ENCODE measurements at places on chromosomes 6 and 20. TPM values are rescaled to one million over a fixed set of nuclear protein-coding genes. Genes with fewer than 3 reads are reported as not detected.

Gene ADA
- total RNA-seq, result 25.9 TPM

Gene ZNF831
- total RNA-seq, result 0.15 TPM

Gene C6orf132
- 18.9 TPM for total RNA-seq

Gene GGT7
- 9.4 TPM for total RNA-seq

Gene POLR1H
- 42.6 TPM for total RNA-seq

GRCh38 chr6:163137398-163137881 lies 277.1 kb upstream of the QKI start:
- H3K4me1 ChIP-seq, result no peaks in the 10 kb centered on the region
- no peak overlapping the region for H3K4me3 ChIP-seq
- DNase-seq, result no peak
- no peaks in the 10 kb centered on the region for H3K27me3 ChIP-seq
- no peak overlapping the region for H3K27ac ChIP-seq

GRCh38 chr6:158086054-158086503 lies 82.0 kb downstream of the SERAC1 start:
- no peaks in the 10 kb centered on the region for H3K4me1 ChIP-seq
- peaks cover 37% of the 10 kb centered on the region for H3K36me3 ChIP-seq
- H3K4me3 ChIP-seq, result no peak overlapping the region
- H3K27ac ChIP-seq, result no peak overlapping the region

GRCh38 chr20:6228302-6228843 lies 105.5 kb upstream of the FERMT1 start:
- no peaks in the 10 kb centered on the region for H3K4me1 ChIP-seq
- no peak for DNase-seq
- no peaks in the 10 kb centered on the region for H3K36me3 ChIP-seq
- no peak overlapping the region for H3K4me3 ChIP-seq

- H3K4me3 ChIP-seq, result no peak overlapping the region
- DNase-seq, result no peak
These were observed 72.5 kb downstream of the ATP9A start for GRCh38 chr20:51695574-51696303.

- H3K4me3 ChIP-seq, result no peak overlapping the region
- H3K36me3 ChIP-seq, result no peaks in the 10 kb centered on the region
- no peaks in the 10 kb centered on the region for H3K4me1 ChIP-seq
- no peak for DNase-seq
These were observed 14.1 kb upstream of the PDE10A start for GRCh38 chr6:165677091-165677490.

DNA sequence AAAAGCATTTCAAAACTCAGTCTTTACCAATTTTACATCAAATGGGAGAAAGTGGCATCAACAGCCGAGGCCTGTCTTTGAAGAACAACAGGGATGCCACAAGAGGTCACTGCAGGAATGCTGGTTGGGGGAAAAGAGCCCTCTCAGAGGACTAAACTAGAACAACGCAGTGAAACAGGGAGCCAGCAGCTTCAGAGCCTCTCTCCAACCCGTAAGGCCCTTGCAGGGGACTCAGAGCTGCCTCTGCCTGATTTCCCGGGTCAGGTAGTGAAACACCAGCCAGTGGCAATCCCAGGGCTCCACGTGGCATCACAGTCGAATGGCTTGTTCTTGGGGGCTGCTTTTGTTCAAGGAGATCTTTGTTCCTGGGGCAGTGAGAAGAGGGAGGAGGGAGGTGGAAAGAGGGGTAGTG lies 55.0 kb upstream of the KCNK16 start:
- H3K27me3 ChIP-seq, result peaks cover 52% of the 10 kb centered on the region
- no peak overlapping the region for H3K27ac ChIP-seq
- no peaks in the 10 kb centered on the region for H3K36me3 ChIP-seq
- peak; percentile 23 for DNase-seq
- H3K4me3 ChIP-seq, result no peak overlapping the region
- H3K4me1 ChIP-seq, result no peaks in the 10 kb centered on the region

- no peak overlapping the region for H3K27ac ChIP-seq
- H3K36me3 ChIP-seq, result no peaks in the 10 kb centered on the region
- H3K27me3 ChIP-seq, result no peaks in the 10 kb centered on the region
- no peak overlapping the region for H3K4me3 ChIP-seq
- no peaks in the 10 kb centered on the region for H3K4me1 ChIP-seq
These were observed 79.5 kb downstream of the FYN start for GRCh38 chr6:111793711-111794111.

DNA sequence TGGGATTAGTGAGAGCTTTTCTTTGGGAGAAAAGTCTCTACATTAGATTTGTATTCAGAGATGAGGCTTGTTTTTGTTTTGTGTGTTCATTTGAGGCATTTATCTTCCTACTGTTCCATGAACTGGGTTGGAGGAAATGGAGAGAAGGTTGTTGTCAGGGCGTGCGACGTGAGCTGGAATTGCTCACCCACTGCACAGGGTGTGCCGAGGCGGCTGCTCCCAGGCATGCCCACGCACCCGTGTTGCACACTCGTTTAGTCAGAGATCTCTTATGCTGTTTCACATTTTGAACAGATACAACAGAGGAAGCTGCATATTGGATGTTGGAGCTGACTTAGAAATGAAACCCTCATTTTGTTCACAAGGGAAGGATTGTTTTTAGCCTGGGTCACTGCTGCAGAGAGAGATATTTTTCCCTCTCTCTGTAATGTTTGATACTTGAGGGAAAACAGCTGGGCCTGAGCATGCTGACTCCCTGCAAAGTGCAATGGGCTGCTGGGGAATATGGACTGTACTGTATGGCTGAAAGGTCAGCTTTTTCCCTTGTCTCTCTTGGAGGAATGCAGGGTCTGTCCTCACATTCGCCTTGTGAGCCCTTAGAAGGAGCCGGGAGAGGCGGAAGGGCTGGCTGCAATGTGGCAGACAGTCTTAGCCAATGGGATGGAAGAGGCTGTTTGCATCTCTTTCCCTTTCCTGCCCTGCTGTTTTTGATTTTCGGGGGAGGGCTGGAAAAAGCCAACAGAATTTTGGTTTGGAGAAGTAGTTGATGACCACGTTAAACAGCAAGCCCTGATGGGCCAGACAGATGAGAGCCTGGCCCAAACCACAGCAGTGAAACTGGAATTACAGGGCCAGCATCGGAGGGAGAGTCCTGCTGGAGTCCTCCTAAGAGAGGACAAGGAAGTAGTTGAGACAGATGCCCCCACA lies 170.8 kb downstream of the SASH1 start:
- H3K27ac ChIP-seq, result no peak overlapping the region
- H3K36me3 ChIP-seq, result no peaks in the 10 kb centered on the region
- H3K4me3 ChIP-seq, result no peak overlapping the region

- no peak overlapping the region for H3K4me3 ChIP-seq
- H3K27me3 ChIP-seq, result no peaks in the 10 kb centered on the region
- peaks cover 15% of the 10 kb centered on the region for H3K4me1 ChIP-seq
- no peak for DNase-seq
These were observed 3.6 kb downstream of the TBC1D20 start for GRCh38 chr20:458776-459175.

DNA sequence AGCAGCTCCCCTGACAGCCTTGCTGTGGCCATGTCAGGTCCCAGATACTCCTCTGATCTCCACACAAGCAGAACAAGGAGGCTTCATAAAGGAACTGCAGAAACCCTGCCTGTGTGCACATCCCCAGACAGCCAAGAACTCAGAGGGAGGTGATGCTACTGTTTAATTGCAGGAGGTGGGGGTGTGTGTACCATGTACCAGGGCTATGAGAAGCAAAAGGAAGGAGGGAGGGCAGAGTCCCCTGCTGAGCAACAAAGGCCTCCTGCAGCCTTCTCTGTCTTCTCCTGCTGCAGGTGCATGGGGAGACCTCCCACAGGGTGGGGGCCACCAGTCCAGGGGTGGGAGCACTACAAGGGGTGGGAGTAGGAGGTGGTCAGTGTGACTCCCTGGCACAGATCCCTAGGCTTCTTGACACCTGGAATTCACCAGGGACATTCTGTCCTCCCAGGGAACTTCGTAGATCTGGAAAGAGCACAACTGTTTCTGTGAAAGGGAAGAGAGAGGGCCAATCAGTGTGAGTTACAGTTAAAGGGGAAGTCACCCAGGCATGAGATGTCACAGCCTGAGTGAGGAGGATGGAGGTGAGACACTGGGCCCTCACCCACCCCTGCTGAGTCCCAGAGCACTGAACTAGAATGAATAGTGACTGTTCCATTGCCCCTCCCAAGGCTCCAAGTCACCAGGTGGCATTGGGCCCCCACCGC lies 2.8 kb downstream of the CST2 start:
- 0 out of 2 replicates have a peak, but pooled peaks cover 2% of the 10 kb centered on the region for H3K27me3 ChIP-seq
- no peak for DNase-seq
- H3K36me3 ChIP-seq, result no peaks in the 10 kb centered on the region
- no peak overlapping the region for H3K27ac ChIP-seq

DNA sequence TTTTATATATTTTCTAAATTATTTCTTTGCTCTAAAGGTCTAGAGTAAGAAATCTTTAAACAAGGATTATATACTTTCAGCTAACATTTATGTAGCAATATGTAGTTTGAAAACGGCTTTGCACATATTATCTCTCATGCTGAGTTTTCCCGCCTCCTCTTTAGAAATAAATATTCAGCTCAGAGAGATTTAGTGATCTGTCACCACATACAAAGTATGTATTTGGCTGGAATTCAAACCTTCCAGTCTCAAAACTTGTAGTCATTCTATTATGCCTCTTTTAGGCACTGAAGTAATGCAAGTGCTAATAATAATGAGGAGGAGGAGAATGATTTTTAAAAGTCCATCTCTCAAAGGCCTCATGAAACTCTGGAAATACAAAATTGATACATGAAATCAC lies 525.0 kb downstream of the GRIK2 start:
- DNase-seq, result no peak
- H3K4me3 ChIP-seq, result no peak overlapping the region
- no peak overlapping the region for H3K27ac ChIP-seq
- H3K4me1 ChIP-seq, result no peaks in the 10 kb centered on the region
- no peaks in the 10 kb centered on the region for H3K36me3 ChIP-seq

DNA sequence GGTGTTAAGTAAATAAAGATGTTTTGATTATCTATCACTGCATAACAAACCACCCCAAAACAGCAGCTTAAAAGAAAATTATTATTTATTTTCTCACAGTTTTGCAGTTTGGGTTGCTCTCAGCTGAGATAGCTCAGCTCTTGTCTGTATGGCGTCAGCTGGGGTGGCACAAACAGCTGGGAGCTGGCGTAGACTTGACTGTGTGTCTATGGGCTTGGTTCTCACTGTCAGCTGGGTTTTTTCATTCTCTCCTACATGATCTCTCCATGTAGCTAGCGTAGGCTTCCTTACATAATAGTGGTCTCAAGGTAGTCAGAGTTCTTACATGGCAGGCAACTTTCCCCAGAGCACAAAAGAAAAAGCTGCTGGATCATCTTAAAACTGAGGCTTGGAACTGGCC lies 6.5 kb upstream of the TMEM74B start:
- peaks cover 18% of the 10 kb centered on the region for H3K4me1 ChIP-seq
- no peak overlapping the region for H3K27ac ChIP-seq
- no peaks in the 10 kb centered on the region for H3K36me3 ChIP-seq
- DNase-seq, result no peak

- no peak overlapping the region for H3K27ac ChIP-seq
- no peak for DNase-seq
- H3K4me3 ChIP-seq, result no peak overlapping the region
- H3K4me1 ChIP-seq, result no peaks in the 10 kb centered on the region
These were observed 122.9 kb downstream of the MAP7 start for GRCh38 chr6:136427378-136427717.
